ENCODE measurements at places on chromosomes 6 and 20. TPM values are rescaled to one million over a fixed set of nuclear protein-coding genes. Genes with fewer than 3 reads are reported as not detected.

DNA sequence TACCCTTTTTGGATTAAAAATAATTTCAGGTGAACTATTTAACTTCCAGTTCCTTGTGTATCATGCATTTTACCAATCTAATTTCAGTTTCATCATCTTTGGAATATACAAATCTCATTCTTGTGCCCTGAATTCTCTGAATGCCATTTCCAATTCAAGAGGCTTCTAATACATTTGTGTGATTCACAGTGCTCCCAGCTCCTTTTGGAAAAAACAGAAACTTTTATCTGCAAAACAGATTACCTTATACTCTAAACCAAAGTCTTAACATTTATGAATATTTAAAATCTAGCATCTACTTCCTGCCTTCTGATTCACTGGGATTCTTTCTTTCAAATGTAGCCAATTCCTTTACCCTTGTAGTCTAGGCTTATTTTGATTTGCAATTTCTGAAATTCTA lies 11.1 kb upstream of the PEX7 start:
- no peaks in the 10 kb centered on the region for H3K36me3 ChIP-seq
- peaks cover 6% of the 10 kb centered on the region for H3K4me1 ChIP-seq
- H3K27ac ChIP-seq = no peak overlapping the region
- H3K27me3 ChIP-seq = no peaks in the 10 kb centered on the region
- DNase-seq = peak; percentile 62
- no peak overlapping the region for H3K4me3 ChIP-seq

GRCh38 chr6:109033655-109034054 lies 61.0 kb downstream of the SESN1 start:
- H3K27ac ChIP-seq = no peak overlapping the region
- no peaks in the 10 kb centered on the region for H3K36me3 ChIP-seq
- no peak for DNase-seq
- no peaks in the 10 kb centered on the region for H3K4me1 ChIP-seq

GRCh38 chr6:1067346-1067745 lies 244.6 kb upstream of the FOXQ1 start:
- H3K27me3 ChIP-seq = peaks cover 20% of the 10 kb centered on the region
- DNase-seq = no peak
- H3K36me3 ChIP-seq = no peaks in the 10 kb centered on the region
- H3K27ac ChIP-seq = no peak overlapping the region
- no peaks in the 10 kb centered on the region for H3K4me1 ChIP-seq

GRCh38 chr6:48747040-48747439 lies 636.0 kb upstream of the PTCHD4 start:
- no peaks in the 10 kb centered on the region for H3K36me3 ChIP-seq
- no peaks in the 10 kb centered on the region for H3K4me1 ChIP-seq
- DNase-seq = no peak
- no peaks in the 10 kb centered on the region for H3K27me3 ChIP-seq
- no peak overlapping the region for H3K4me3 ChIP-seq

The ABT1 gene
- total RNA-seq = 17.3 TPM

DNA sequence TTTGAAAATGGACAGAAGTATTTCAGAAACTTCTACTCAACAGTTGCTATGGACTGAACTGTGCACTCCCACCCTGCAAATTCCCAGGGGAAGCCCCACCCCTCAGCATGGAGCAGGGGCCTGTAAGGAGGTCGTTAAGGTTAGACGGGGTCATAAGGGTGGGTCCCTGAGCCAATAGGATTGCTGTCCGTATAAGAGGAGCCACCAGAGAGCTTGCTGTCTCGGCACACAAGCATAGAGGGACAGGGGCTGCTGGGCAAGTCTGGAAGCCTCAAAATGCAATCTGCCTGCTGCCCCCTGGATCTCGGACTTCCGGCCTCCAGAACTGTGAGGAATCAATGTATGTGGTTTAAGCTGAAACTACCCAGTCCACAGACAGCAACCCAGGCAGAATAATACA lies 37.4 kb upstream of the AFDN start:
- H3K4me1 ChIP-seq = no peaks in the 10 kb centered on the region
- no peak for DNase-seq
- no peaks in the 10 kb centered on the region for H3K36me3 ChIP-seq
- peaks cover 5% of the 10 kb centered on the region for H3K27me3 ChIP-seq
- H3K27ac ChIP-seq = no peak overlapping the region
- no peak overlapping the region for H3K4me3 ChIP-seq

DNA sequence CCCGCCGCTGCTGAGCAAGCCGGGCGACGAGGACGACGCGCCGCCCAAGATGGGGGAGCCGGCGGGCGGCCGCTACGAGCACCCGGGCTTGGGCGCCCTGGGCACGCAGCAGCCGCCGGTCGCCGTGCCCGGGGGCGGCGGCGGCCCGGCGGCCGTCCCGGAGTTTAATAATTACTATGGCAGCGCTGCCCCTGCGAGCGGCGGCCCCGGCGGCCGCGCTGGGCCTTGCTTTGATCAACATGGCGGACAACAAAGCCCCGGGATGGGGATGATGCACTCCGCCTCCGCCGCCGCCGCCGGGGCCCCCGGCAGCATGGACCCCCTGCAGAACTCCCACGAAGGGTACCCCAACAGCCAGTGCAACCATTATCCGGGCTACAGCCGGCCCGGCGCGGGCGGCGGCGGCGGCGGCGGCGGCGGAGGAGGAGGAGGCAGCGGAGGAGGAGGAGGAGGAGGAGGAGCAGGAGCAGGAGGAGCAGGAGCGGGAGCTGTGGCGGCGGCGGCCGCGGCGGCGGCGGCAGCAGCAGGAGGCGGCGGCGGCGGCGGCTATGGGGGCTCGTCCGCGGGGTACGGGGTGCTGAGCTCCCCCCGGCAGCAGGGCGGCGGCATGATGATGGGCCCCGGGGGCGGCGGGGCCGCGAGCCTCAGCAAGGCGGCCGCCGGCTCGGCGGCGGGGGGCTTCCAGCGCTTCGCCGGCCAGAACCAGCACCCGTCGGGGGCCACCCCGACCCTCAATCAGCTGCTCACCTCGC lies 1.5 kb downstream of the ARID1B start:
- no peaks in the 10 kb centered on the region for H3K27me3 ChIP-seq
- no peak for DNase-seq
- peaks cover 42% of the 10 kb centered on the region for H3K4me1 ChIP-seq
- no peaks in the 10 kb centered on the region for H3K36me3 ChIP-seq
- H3K27ac ChIP-seq = peak overlapping the region; percentile 90

Data from astrocyte (in vitro differentiated cells and primary cell).